ENCODE measurements at places on chromosomes 4 and X.

GRCh38 chr4:41176340-41176739, 38.0 kb downstream of the APBB2 start:
- H3K4me3 ChIP-seq = no peak overlapping the region
- H3K27ac ChIP-seq = no peak overlapping the region
- no peak for DNase-seq
- peaks cover 7% of the 10 kb centered on the region for H3K27me3 ChIP-seq
- H3K36me3 ChIP-seq = no peaks in the 10 kb centered on the region

DNA sequence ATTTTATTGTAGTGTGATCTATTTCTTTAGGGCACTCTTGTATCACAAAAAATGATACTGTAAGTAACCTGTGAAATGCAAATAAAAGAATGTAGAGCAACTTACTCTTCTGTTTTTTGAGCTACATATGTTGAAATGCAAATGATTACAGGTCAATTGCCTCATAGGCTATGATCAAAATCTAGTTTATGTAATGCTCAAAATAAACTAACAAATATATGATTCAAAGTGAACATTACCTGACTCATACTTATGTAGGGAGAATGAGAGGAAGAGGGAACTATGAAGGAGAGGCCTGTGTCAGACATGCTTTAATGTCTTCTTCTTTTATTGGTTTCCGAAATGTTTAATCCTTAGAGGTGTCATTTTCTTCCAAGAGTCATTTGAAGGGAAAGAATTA, 5.0 kb upstream of the RPS6KA3 start:
- no peak overlapping the region for H3K4me3 ChIP-seq
- peaks cover 6% of the 10 kb centered on the region for H3K36me3 ChIP-seq
- H3K27me3 ChIP-seq = peaks cover 2% of the 10 kb centered on the region
- DNase-seq = no peak
- no peaks in the 10 kb centered on the region for H3K4me1 ChIP-seq

DNA sequence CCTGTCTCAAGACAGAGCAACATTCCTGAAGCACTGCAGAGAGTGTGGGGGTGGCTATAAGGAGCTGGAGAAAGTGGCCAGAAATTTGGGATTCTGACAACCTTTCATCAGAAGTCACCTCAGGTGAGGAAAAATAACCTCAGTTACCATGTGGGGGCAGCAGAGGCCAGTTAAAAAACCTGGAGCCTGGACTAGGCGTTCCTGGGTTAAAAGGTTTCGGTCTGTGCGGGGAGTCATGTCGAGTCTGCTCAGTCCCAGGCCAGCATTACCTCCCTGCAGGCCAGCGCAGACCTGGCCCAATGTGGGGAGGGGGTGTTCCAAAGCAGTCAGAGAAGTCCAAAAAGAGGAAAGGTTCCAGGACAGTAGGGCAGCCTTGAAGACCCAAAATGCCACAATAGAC, 10.9 kb upstream of the NALF2 start:
- H3K4me1 ChIP-seq = no peaks in the 10 kb centered on the region
- H3K27ac ChIP-seq = no peak overlapping the region
- H3K36me3 ChIP-seq = no peaks in the 10 kb centered on the region
- H3K27me3 ChIP-seq = peaks cover 2% of the 10 kb centered on the region
- no peak overlapping the region for H3K4me3 ChIP-seq

DNA sequence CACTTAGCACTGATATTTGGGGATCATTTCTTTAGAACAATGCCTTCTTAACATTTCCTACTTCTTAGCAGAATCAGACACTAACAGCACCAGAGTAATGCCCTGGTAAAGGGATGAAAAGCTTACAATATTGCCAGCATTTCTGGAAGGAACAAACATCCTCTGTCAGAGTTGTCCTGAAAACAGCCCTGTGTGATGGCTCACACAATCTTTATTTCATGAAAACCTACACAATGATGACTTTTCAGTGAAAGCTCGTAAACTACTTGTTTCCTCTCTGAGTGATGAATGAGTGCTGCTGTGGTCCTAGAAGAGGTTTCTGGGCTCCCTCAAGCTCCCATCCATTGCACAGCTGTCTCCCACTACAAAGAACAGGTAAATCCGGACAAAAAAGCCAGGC, 52.8 kb downstream of the GPC4 start:
- no peak for DNase-seq
- H3K27ac ChIP-seq = no peak overlapping the region
- no peak overlapping the region for H3K4me3 ChIP-seq

- H3K4me3 ChIP-seq = no peak overlapping the region
- DNase-seq = no peak
- H3K36me3 ChIP-seq = no peaks in the 10 kb centered on the region
- no peak overlapping the region for H3K27ac ChIP-seq
- H3K27me3 ChIP-seq = no peaks in the 10 kb centered on the region
- H3K4me1 ChIP-seq = peaks cover 39% of the 10 kb centered on the region
Observed at GRCh38 chrX:124211312-124211942, 121.0 kb upstream of the TEX13D start.

DNA sequence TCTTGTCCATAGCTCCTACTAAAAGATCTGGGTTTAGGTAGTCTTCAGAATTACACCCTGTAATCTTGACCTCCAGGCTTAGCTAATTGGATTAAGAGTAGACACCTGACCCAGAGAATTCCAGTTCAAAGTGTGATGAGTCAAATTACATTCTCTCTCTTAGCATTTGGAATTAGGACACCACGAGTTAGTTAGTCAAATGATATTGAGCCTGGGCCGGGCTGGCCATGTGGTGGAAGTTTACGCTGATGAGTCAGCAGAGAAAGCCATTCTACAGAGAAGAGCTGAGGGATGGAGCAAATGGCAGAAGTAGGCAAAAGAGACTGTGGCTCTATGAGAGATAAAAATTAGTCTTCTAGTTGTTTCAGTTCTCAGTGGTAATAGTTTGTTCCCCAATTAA, 31.1 kb downstream of the CEP44 start:
- H3K27ac ChIP-seq = no peak overlapping the region
- DNase-seq = no peak
- H3K4me3 ChIP-seq = no peak overlapping the region
- no peaks in the 10 kb centered on the region for H3K27me3 ChIP-seq

GRCh38 chrX:10030570-10030969, 63.4 kb downstream of the CLDN34 start:
- peaks cover 2% of the 10 kb centered on the region for H3K4me1 ChIP-seq
- H3K36me3 ChIP-seq = no peaks in the 10 kb centered on the region
- no peak overlapping the region for H3K27ac ChIP-seq
- no peaks in the 10 kb centered on the region for H3K27me3 ChIP-seq

DNA sequence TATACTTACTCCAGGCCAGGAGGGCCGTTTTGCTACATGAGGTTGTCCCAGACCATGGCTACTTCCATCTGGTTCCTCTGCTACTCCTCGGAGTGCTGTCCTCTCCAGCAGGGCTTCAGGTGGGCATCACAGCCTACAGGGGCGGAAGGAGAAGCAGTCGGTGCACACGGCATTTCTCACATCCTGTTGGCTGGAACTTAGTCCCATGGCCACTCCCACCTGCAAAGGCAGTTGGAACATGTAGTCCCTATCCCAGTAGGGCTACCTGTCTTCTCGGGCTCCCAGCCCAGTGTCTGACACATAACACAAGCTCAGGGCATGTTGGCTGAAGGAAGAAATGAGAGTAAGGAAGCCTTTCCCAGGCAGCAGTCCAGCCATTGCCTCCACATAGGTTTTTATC, 7.7 kb upstream of the STK32B start:
- no peak for DNase-seq
- no peak overlapping the region for H3K27ac ChIP-seq
- no peaks in the 10 kb centered on the region for H3K4me1 ChIP-seq
- H3K36me3 ChIP-seq = no peaks in the 10 kb centered on the region

DNA sequence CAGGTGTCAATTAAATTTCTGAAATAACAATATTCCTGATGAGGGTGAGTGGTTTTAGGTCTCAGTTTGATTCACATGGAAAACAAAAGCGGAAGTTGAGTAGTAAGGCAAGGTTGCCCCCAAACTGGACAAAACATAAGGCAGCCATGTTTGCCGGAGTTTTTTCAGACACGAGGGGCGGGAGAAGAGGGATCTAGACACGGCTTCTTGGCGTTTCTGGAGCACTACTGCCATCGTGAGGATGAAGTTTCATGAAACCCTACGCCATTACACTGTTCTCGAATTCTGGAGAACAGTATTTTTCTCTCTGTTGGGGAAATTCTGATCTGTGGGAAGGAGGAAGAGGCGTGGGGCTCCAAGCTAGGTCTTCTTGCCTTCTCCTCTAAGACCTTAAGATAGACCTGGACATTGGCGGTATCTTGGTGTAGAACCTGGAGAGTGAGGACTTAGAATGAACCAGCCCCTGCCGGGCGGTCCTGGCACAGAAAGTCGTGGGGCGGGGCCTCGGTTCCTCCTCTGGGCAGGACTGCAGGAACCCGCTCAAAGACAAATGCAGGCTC, 160.3 kb downstream of the OR13H1 start:
- H3K4me1 ChIP-seq = no peaks in the 10 kb centered on the region
- H3K27me3 ChIP-seq = no peaks in the 10 kb centered on the region
- no peak overlapping the region for H3K4me3 ChIP-seq
- H3K36me3 ChIP-seq = peaks cover 4% of the 10 kb centered on the region
- H3K27ac ChIP-seq = no peak overlapping the region
- DNase-seq = no peak

DNA sequence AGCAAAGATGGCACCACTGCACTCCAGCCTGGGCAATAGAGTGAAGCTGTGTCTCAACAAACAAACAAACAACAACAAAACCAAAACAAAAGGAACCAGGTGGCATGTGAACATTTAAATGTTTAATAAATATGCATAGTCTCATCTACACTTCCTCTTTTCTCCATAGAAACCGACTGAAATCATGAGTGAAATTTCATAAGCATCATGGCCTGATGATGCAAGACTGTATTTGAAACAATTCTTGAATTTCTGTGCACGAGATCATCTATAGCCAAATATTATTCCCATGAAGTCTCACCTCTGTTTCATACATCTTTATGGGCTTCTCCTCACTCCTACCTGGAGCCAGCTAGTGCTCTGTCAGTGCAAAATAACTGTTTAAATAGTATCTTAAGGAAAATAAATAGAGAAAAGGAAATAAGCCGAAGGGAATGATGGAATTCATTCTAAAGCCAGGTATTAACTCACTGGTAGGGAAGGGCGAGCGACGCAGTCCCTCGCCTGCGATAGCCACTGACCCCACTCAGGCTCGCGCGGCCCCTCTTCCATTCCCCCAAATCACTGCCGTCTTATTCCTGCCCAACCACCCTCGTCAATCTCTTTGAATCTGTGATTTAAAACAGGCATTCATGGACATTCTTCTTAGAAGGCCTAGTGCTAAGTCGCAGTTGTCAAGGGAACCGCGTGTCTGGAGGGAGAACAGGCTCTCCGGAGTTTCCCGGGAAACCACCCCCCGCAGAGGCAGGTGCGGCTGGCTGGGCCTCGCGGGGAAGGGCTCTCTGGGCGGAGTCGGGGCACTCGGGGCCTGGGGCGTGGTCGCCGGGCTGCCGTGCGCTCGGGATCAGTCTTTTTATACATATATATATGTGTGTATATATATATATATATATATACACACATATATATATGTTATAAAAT, 52.4 kb upstream of the TRIM2 start:
- no peak overlapping the region for H3K27ac ChIP-seq
- H3K27me3 ChIP-seq = peaks cover 56% of the 10 kb centered on the region
- H3K36me3 ChIP-seq = no peaks in the 10 kb centered on the region
- H3K4me1 ChIP-seq = peaks cover 24% of the 10 kb centered on the region
- DNase-seq = no peak

DNA sequence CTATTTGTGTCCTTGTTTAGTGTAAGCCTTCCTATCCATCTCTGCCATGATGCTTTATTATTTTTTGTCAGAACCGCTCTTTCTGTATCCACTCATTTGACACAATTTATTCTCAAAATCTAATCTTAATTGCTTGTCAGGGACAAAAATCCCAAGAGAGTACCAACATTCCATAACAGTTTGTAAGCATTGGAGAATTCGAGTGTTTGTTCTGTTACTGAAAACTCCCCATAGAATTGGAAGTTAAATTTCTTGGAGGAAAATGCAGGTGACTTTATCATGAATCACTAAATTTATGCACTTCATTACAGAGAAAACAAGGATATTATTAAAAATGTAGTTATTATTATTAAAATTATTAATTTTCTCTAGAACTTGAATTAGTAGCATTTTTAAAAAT, 1986.1 kb downstream of the ARAP2 start:
- H3K4me1 ChIP-seq = no peaks in the 10 kb centered on the region
- H3K27me3 ChIP-seq = no peaks in the 10 kb centered on the region
- H3K4me3 ChIP-seq = no peak overlapping the region
- no peak for DNase-seq
- no peak overlapping the region for H3K27ac ChIP-seq

All from activated naive CD8-positive, alpha-beta T cell treated with anti-CD3 and anti-CD28 coated beads, Interleukin-2, amount 10 ng/mL, durations not matched to agents 7 days and 5 days (primary cell).